Activated naive CD8-positive, alpha-beta T cell treated with anti-CD3 and anti-CD28 coated beads for 36 hours (primary cell): ENCODE measurements at places on chromosomes 13 and 19.

DNA sequence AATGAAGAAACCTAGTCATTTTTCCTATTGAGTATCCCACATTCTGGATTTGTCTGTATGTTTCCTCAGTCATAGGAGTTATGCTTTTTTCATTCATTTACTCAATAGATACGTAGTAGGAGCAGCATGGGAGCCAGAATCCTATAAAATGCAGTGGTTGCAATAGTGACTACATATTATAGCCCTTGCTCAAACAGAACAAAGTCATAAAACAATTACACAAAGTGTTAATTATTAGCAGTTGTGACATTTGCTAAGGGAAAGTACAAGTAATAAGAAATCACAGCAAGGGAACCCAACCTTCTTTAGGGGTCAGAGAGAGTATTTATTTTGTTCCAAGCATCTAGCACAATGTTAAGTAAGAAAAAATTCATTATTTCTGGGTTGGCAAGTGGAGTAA lies 27.7 kb upstream of the POU4F1 start:
- no peak for DNase-seq

DNA sequence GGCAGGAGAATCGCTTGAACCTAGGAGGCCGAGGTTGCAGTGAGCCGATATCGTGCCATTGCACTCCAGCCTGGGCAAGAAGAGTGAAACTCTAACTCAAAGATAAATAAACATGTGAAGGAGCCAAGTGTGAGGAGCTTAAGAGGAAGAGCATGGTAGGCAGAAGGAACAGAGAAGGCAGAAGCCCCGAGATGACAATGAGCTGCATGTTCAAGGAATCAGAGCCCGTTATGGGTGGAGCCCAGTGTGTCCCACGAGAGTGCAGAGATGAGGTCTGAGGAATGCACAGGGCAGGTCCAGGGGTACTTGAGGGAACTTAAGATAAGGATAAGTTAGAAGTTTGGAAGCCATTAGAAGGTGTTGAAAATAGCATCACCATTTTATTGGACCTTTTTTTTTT lies 716 bp downstream of the FPR2 start:
- no peak for DNase-seq

DNA sequence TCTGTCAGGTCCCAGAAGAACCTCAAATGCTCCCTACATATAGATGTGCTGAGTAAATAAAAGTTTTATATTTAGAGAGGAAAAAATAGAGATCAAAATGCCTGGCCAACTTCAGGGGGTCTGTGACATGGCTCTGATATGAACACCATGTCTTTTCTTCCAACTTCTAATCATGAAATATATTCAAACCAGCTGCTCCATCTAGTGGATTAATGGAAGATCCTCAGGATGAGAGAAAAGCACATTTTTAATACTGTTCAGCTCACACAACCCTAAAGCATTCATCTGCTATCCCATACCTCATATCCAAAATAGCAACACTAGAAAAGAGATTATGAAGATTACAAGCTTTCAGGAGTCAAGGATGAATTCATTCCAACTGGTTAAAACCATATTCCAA lies 56.0 kb upstream of the DOCK9 start:
- DNase-seq = no peak

GRCh38 chr19:48872884-48873475 lies 759 bp downstream of the PPP1R15A start:
- DNase-seq = peak; percentile 75

GRCh38 chr13:71359641-71360040 lies 507.4 kb downstream of the DACH1 start:
- no peak for DNase-seq

GRCh38 chr13:75705395-75705794 lies 69.3 kb downstream of the LMO7 start:
- no peak for DNase-seq

GRCh38 chr13:111623208-111623607 lies 302.8 kb downstream of the TEX29 start:
- DNase-seq = no peak

DNA sequence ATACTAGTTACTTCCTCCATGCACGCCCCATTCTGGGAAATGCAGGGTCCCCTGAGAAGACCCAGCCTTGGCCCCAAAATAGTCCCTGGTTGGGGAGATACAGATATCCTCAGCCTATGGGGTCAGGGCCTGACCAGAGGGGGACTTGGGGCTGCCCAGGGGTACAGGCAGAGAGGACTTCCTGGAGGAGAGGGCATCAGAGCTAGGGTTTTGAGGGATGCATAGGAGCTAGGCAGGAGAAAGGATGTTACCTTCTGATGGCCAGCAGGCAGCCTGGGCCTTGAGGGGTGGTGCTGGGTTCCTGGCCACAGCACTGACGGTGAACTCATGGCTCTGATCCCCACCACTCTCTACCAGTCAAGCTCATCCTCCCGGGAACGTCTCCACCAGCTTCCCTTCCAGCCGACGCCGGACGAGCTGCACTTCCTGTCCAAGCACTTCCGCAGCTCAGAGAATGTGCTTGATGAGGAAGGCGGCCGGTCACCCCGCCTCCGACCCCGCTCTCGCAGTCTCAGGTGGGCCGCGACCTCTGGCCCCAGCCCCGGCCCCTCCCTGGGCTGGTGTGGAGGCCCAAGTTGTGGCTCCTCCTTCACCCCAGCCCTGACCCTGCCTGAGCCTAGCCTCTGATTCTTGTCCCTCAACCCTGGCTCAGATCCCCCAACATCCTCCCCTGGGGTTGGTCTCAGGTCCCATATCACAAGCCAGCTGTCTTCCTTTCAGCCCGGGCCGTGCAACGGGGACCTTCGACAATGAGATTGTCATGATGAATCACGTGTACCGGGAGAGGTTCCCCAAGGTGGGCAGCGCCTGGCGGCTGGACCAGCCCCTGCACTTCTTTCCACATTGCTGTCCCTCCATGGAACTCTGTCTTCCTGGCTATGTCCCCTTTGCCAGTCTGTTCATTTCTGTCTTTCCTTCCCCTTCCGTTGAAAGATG lies 25.6 kb downstream of the MAST3 start:
- no peak for DNase-seq

- no peak for DNase-seq
Measured at GRCh38 chr13:67645874-67646467, 415.8 kb upstream of the PCDH9 start.

DNA sequence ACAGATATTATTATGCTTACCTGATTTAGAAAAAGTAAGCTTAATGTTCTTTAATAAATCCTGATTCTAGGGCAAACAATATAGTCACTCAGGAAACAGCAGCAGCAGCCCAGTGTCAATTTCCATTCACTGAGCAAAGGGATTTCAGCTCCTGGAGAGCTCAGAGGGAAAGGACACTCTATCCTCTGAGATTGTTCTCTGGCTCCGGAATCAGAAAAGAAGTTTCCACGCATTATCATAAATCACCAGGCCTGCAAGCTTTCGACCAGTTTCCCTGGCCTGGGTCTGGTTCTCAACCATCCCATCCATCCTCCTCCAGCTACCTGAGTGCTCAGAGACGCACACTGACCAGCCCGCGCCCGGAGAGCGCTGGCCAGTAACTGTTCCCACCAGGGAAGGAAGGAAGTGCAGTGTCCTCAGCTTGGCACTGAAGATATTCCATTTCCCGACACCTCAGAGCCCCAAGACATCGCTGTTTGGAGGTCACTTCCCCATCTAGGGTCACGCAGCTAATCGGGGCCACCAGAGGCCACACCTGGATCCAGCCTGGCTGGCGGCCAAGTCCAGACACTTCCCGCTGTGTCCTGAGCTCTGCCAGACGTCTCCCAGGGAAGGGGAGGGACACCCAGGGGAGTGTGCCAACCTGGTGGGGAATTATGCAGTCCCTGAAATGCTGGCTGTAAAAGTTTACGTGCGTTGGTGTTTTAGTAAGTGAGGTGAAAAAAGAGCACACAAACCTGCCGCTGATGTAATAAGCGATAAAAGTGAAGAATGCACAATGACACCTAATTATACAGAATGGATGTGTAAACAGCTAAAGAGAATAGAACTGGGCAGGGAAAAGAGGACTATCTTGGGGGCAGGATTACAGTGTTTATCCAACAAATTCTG lies 29.1 kb downstream of the EPS15L1 start:
- no peak for DNase-seq

- DNase-seq = no peak
Measured at GRCh38 chr13:21402586-21403307, 56.4 kb downstream of the ZDHHC20 start.

GRCh38 chr19:13484166-13484565 lies 22.1 kb downstream of the CACNA1A start:
- DNase-seq = no peak
